ENCODE measurements at places on chromosomes 5 and 9.
A peak's percentile ranks its signal among the peaks of the same experiment; 100 is the strongest.

GRCh38 chr9:126343271-126343700 is 16.7 kb downstream of the MVB12B start:
- no peak for DNase-seq

DNA sequence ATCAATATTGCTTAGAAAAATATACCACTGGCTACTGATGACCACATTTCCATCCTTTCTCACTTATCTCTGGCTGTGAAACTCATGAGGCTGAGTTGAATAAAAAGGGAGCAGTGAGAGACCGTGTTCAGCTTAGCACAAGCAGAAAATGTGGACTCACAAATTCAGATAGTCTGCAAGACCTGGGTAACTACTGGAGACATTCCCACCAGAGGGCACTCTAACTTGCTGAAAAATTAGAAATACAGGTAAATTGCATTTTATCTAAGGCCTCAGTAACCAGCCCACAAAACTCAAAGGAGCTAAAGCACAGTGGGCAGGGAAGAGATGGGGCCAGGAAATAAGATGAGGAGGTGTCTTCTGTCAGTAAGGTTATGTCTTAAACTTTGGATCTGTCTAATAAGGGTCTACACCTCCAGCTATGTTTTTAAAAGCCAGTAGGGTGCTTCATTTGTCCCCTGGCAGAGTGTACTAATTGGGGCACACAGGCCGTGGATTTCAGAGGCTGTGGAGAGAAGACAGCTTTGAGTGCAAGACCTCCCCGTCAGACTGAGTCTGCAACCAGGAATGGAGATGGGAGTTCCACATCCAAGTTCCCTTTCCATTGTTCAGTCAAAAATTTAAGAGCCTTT is 8.7 kb upstream of the NDUFB6 start:
- peak; percentile 71 for DNase-seq

- DNase-seq, result no peak
Observed at GRCh38 chr9:9177081-9177480, 1377.5 kb upstream of the DMAC1 start.

GRCh38 chr9:19119246-19119645 is 8.0 kb downstream of the PLIN2 start:
- DNase-seq, result peak; percentile 51

DNA sequence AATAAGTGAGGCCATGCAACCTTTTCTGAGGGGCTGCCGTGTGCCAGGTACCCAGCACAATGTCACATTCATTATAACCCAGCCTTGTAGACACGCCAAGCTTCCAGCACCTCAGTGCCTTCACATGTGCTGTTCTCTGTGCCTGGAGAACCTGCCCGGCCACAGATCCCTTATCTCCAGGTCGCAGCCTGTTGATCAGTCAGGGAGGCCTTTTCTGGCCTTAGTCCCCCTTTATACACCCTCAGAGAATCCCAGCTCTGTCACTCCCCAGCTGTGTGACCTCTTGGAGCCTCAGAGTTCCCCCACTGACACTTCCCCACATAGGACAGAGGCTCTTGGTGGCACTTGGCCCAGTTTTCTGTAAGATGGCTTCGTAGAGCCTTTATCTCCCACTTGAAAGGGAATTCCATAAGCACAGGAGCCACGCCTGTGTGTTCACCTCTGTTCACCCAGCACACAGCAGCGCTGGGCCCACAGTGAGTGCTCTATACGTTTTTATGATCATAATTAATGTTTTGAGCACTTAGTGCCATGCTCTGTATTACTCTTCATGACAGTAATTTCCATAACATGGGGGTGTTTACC is 38.7 kb downstream of the NEURL1B start:
- no peak for DNase-seq

DNA sequence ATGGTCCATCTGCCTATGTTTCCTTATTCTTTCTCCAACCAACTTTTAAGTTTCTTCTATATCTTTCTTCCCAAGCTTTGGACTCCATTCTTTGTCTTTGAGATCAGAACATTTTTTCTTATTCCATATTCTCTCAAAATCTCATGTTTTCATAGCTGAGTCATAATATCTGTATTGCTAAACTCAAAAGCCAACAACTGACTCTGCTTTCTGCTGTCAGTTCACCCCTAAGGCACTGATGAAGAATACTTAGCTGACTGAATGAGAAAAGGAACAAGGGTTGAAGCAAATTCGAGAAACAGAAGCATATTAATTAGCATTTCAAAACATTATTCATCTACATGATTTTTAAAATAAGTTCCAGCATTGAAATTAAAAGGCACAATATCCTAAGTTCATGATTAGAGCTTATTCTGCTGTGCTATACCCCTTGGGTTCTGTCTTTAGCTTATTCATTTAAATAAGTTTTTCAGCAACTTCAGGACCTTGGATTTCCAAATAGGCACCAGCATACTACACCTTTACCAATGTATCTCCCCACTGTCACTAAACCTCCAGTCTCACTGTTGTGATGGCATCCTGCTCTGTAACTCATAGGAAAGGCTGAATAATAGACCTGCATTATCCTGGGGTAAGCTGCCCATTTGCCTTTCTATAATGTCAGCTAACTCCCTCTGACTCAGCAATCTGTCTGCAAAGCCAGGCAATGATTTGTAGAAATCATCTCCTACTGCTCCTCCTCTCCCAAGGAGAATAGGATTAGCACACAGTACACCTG is 49.9 kb upstream of the C5orf46 start:
- DNase-seq, result no peak

DNA sequence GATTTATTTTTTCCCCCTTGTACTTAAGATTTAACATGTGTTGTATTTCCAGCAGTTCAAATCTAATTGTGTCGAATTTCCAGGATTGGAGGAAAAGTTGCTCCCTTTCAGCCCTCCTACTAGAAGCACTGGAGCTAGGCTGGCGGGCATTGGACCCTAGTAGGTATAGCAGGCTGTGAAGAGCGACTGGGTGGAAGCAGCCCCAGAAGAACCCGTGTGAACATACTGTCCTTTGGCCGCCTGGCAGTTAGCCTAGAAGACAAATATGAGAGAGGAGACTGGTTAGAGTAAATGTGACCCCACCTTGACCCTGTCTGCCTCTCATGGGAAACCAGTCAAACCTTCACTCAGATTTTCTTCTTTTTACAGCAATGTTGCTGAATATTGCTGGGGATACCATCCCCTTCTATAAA is 13.9 kb downstream of the ALDOB start:
- DNase-seq, result no peak

DNA sequence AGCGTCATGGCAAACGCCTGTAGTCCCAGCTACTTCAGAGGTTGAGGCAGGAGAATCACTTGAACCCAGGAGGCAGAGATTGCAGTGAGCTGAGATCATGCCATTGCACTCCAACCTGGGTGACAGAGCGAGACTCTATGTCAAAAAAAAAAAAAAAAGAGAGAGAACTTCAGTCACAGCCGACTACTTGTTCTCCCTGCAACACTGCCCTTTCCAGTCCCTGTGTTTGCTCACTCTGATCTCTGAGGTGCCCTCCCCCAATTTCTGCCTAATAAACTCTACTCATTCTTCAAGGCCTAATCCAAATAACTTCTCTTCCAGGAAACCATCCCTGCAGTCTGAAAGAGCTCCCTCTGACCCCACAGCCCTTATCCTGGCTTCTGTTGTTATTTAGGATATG is 28.1 kb downstream of the GFRA3 start:
- no peak for DNase-seq

GRCh38 chr9:126611592-126612325 is 2.0 kb upstream of the LMX1B start:
- peak; percentile 72 for DNase-seq

DNA sequence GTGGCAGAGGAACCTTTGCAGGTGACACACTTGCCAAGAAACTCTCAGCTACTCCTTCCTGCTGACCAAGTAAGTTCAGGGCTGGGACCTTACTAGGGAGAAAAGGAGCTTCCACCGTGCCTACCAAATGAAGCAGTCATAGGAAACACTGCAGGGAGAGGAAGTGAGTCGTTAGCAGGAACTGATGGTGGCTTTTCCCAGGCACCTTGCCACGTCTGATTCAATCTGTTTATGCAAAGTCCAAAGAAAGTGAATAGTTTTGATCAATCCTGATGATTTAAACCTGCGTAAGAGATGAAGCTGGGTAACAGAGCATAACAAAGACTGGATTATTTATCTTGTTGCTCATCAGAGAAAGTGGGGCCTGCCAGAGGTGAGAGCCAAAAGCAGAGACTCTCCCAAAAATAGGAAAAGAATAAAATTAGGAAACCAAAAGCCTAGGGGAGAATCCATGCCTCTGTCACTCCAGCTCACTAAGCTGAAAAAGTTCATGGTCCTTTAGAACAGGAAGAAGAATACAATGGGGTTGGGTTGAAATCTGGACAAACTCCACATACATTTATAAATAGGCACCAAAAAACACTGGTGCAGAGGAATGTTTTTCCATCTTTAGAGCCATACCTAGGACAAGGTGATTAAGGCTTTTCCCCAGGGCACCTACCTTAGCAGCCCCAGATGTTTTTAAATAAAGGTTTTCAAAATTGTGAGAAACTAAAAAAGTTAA is 9.3 kb upstream of the PFDN1 start:
- peak; percentile 46 for DNase-seq

DNA sequence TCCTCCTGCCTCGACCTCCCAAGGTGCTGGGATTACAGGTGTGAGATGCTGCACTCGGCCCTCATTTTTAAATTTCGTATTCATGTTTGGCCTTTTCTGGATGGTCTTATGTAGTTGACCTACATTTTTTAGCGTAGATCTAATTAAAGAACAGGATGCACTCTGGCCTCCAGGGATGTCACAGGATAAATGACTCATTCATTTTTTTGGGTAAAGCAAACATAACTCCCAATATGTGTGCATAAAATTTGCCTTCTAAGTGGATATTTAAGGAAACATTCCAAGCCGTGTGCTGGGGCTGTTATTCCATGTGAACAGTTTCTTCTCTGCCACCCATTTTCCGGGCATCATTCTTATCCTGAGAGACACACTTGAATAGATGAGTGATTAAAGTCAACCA is 501.6 kb downstream of the IRX1 start:
- DNase-seq, result no peak

GRCh38 chr9:125436613-125437443 is 175.2 kb downstream of the GAPVD1 start:
- DNase-seq, result no peak

- DNase-seq, result no peak
Observed at GRCh38 chr9:133680976-133681657, 45.0 kb downstream of the DBH start.

DNA sequence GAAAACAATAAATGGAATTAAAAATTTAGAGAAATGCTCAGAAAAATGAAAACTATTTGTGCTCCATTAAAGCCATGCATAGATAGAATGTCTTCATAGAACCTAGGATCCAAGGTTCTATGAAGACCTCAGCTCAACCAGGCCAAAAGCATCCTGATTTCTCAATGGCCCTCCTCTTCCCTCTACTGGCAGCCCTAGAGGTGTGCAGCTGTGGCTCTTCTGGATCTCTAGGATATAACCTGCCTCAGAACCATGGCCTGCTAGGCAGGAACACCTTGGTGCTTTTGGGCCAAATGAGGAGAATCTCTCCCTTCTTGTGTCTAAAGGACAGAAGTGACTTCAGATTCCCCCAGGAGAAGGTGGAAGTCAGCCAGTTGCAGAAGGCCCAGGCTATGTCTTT is 15.1 kb downstream of the IFNA1 start:
- peak; percentile 48 for DNase-seq

- no peak for DNase-seq
Observed at GRCh38 chr9:126490214-126490631, 123.5 kb upstream of the LMX1B start.

GRCh38 chr9:74497748-74498620 is 849 bp downstream of the RORB start:
- DNase-seq, result peak; percentile 29

GRCh38 chr9:96486386-96487028 is 36.5 kb downstream of the HABP4 start:
- DNase-seq, result no peak

DNA sequence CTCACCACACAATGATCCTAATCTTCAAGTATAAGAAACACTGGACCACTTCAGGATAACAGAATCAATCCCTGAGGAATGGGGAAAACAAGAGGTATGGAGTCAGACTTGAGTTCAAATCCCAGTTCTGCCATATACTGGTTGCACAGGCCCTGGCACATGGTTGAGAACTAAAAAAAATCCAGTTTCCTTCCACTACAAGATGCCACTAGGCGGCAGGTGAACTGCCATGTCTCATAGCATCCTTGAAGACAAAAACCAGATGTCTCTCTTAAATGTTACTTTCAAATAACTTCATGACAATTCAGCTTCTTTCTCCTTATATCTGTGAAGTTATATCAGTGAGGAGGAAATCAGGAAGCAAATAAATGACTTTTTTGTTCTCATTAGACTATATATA is 11.0 kb downstream of the DEPDC1B start:
- no peak for DNase-seq

- DNase-seq, result peak; percentile 38
Observed at GRCh38 chr9:259405-260404, 45.0 kb downstream of the DOCK8 start.

DNA sequence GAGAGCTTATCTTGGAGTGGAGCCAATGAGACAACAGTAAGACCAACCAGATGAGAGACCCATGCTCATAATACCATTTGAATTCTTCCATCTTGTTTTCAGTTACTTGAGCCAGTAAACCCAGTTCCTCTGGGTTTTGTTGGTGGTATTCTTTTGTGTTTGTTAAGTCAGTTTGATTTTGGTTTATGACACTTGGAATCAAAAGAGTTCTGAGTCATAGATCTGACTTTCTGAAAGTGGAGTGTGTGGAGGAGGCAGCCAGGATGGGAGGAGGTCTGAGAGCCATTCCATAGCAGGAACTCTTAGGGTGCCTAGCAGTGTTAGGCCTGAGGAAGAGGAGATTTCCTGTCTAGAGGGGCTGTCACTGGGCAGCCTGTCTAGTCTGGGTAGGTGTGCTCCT is 24.6 kb upstream of the PANK3 start:
- DNase-seq, result no peak

- no peak for DNase-seq
Observed at GRCh38 chr5:9841516-9842170, 211.5 kb upstream of the TAS2R1 start.

- DNase-seq, result no peak
Observed at GRCh38 chr5:31427013-31427723, 104.7 kb downstream of the DROSHA start.

DNA sequence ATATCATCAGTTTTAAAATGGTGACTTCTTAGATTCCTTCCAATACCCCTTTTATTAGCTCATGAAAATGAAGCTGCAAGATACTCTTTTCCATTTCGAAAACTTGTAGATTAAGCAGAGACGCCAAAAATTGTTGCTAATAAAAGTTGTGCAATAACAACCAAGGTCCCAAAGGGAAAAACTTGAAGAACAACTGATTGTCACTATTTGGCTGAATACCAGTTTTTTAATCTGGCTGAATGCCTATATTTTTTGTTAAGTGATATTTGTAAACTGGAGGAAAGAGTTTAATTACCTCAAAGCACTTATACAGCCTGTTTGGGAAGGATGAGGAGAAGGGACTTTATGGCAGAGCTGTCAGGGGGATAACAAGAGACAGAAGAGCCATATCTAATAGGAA is 14.6 kb downstream of the C5orf58 start:
- no peak for DNase-seq
